ENCODE measurements at places on chromosomes 16 and 17.

DNA sequence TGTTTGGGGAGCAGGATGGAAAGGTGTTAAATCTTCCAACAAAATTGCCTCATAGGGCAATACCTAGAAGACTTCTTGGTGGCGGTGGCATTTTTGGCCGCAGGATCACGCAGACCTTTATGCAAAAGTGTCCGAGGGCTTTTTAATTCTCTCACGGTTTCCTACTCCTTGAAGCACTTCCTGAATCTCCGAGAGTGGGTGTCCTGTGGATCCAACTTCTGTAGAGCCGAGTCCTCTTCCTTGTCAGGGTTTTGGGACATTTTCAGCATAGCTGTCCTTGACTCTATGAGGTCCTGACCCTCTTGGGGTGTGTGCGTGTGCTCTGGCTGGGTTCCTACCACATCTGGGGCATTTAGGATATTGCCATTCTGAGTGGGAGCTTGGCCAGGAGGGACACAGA is 31.7 kb downstream of the IL21R start:
- no peak for DNase-seq

DNA sequence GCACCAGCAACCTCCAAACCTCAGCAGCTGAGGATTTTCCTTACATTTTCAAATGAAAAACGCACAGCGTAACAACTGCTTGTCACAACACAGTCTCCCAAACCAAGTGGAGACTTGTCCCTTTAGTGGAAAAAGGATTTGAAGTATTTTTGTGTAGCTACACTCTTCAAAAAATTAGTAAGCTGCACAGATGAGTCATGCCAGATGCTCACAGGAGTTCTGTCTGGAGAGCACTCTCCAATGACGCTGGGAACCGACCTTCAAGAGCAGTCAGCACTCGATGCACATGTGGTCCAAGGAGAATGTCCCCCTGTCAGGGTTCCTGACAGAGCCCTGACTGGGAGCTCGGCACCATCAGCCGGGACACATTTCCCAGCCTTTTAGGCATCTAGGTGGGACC is 39.8 kb downstream of the MAP1LC3B start:
- peak; percentile 47 for DNase-seq

DNA sequence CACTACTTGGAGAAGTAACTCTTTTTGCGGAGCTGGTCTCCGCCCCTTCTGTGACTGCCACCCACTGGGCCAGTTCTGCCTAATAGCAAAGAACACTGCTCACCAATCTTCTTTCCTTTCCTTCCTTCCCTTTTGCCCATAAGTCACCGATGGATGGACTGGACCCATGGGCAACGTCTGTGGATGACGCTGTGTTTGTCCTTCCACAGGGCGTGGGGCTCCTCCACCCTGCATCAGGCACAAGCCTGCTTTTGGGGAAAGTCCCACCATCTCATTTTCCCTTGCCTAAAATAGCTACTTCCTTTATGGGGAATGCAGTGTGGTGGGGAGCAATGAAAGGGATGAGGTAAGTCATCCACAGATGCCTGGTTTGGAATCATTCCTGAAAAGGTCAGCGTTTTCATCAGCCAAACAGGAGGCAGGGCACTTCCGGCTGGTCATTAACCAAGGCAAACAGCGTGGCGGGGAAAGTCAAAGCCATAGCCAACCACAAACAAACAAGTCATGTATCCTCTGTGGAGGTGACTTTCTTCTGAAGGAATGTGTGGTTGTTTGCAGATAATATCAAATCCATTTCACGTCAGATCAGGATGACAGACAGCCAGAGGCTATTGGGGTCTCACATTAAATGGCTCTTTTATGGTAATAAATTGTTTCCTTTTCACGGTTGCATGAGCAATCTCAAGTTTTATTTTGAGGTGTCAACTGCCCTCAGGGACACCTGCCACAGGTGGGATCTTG is 30.7 kb upstream of the MED9 start:
- DNase-seq = peak; percentile 93

DNA sequence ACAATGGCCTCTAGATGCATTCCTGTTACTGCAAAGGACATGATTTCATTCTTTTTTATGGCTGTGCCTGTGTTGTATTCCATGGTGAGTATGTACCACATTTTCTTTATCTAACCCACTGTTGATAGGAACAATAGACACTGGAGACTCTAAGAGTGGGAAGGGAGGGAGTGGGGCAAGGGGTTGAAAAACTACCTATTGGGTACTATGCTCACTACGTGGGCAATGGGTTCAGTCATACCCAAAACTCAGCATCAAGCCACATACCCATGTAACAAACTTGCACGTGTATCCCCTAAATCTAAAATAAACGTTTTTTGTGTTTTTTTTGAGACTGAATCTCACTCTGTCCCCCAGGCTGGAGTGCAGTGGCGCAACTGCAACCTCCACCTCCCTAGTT is 47.1 kb upstream of the SCNN1B start:
- no peak for DNase-seq

GRCh38 chr16:6059671-6060070 is 962.1 kb upstream of the EEF2KMT start:
- no peak for DNase-seq

DNA sequence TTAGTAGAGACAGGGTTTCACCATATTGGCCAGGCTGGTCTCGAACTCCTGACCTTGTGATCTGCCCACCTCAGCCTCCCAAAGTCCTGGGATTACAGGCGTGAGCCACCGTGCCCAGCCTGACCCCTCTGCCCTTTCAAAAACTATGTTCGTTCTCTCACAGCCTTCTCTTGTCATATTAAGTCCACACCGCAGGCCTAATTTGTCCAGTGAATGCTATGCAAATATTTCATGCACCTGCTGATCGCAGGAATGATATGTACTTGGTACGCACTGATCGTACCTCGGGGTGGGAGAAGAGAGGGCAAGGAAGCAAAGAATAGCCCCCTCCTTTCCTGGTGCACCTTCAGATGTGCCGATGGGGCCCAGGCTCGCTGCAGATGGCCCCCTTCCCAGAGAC is 3.0 kb upstream of the BIRC5 start:
- DNase-seq = no peak

- no peak for DNase-seq
Observed at GRCh38 chr16:11681556-11681955, 13.3 kb downstream of the SNN start.

DNA sequence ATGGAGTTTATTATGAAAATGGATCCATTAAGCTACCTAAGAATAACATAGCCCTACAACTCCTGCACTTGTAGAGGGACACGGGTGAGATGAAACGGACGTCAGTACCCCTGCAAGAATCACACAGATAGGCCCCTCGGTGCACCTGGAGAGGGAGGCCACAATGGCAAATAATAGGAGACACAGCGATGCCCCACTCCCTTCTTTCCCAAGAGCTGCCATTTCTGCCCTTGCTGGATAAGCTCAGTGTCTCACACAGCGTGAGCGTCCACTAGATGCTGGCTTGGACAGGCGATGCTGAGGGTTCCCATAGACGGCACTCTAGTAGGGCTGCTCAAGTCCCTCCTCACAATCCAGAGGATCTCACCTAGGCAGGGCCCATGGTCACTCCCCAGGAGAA is 67.8 kb downstream of the ADCY9 start:
- no peak for DNase-seq

DNA sequence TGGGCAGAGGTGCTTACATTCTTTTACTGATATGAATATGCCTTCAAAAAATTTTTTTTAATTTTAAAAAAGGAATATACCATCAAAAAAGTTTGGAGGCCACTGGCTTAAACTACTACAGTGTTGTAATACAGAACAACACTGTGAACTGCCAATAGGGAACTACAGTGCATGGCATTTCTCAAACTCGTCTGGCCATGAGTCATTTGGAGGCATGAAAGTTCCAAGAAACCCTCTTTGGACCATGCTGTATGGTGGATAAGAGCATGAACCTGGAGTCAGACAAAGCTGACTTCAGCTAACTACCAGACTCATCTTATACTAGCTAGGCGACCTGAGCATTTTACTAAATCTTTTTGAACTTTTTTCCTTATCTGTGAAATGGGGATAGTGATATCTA is 9.2 kb upstream of the NF1 start:
- no peak for DNase-seq

DNA sequence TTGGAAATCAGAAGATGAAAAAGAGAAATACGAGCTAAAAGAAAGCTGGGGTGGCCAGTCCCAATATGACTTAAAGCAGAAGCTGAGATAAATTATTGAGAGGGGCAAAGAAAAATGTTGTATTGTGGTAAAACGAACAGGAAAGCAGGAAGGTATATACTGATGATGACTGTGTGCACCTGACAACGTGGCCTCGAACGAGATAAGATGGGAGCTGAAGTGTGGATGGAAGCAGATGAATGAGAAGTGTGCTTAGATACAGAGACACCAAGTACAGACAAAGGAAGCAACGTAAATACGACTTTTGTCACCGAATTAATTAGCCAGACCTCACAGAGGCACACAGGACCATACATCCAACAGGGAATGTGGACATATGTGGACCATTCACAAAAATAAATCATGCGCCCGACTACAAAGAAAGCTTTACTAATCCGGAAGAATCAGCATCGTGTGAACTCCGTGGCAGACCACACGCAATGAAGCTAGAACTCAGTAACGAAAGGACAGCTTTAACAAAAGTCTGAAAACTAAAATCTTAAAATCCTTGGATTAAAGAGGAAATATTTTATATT is 218.7 kb downstream of the RPTOR start:
- no peak for DNase-seq

GRCh38 chr16:3949287-3949686 is 68.8 kb upstream of the CREBBP start:
- no peak for DNase-seq

DNA sequence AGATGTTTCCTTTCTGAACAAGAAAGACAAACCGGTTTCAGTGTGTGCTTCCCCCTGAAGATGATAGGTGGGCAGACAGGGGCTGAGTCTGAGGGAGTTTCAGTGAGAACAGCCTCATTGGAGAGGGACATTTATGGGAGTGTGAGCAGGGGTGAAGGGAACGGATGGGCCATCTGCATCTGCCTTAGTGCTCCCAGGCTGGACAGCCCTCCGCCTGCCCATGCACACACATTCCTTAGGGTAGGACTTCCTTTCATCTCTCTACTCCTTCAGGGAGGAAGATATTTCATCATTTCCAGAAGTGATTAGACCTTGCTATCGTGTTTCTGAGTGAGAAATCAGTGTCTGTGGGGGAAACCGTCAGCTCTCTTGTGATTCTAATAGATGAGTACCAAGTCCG is 3.8 kb downstream of the SHISA6 start:
- no peak for DNase-seq

DNA sequence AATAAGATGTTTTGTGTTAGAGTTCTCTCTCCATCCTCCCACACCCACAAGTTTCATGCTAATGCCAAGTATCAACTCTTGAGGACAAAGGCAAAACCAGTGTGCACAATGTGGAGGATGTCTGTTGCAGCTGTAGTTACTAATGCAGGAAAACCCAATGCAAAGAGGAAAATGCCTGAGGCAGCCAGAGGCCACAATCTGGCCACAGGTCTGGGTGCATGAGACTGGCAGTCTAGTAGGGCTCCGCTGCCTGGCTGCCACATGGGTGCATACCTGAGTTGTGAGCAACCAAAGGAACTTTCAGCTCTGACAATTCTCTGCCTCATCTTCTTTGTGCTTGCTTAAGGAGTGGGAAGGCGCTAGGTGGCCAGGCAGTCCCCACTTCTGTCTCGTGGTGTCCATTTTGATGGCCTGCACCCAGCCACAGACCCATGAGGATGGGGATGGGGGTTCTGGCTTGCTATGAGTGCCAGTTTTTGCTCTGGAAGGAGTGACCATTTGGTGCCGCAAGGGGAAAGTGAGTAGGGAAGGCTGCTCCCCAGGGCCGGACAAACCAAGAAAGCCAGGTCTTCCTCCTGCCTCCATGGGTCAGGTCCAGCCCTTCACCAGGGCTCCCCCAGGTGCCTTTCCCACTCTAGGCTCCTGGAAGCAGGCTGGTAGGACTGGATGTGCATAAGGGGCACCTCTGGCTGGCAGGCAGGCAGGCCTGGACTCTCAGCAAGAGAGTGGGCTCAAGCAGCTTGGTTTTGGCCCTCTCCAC is 4.2 kb upstream of the GFOD2 start:
- peak; percentile 72 for DNase-seq

DNA sequence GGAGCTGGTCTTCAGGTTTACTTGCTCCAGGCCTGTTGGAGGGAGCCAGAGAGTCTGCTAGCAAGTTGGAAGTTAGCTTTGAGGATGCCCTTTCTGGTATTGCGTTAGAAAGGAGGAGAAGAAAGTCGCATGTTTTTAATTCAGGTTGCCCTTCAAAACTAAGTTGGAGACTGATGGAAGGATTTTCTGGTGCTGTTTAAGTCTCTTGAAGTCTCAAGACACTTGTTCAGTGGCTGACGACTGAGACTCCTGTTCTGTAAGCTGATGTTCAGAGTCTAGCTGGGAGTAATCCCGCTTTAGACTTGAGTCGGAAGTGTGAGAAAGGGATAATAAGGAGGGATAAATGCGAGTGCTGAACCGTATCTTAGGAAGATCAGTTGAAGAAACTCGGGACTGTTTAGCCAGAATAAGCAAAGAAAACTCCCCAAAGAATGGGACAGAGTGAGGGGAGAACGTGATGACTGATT is 740 bp downstream of the AATF start:
- DNase-seq = no peak

- DNase-seq = no peak
Observed at GRCh38 chr16:61877436-61877835, 158.8 kb downstream of the CDH8 start.

DNA sequence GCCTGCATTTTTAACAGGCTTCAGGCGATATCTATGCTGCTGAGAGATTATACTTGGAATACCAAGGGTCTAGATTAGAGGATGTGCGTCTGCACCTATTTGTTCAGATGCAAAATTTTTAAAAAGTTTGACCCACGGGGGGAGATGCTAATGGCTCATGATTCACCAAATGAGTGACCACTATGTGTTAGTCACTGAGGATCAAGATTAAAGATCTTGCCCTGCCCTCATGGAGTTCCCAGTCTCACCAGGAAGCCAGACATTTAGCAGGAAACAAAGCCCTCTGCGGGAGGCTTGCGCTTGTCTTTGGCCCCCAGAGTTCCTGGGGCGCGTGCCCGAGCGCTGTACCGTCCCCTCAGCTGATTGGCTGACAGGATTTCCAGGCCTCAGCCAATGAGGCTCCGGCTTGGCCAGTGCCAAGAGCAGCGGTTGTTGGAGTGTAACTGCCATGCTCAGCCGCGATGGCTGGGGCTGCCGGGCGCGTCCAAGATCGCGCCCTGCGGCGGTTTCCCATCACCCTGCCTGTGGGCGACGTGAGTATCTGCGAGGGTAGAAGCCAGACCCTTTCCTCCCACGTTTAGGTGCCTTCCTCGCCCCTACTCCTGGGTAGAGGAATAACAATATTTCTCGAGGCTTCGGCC is 4.5 kb upstream of the DDX19B start:
- DNase-seq = no peak

All from GM04504 (cell line).